ENCODE measurements at places on chromosomes 5 and 9.
A peak's percentile ranks its signal among the peaks of the same experiment; 100 is the strongest.

GRCh38 chr5:131441184-131441583 lies 177.3 kb downstream of the CDC42SE2 start:
- no peak for DNase-seq

DNA sequence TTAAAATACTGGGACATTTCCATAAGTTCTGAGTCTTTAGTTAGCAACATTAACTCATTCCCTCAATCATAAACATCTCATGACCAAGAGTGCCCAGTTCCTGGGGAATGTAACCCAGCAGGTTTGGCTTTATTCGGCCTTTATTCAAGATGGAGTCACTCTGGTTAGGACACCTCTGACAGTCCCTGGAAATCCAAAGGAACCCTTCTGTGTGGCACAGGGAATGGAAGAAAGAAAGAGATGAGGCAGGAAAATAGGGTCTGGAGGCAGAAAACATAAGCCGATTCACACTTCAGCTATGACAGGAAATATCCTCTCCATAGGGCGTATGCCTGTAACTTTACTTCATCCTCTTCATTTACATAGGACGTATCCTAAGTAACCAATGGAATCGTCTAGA lies 53.5 kb downstream of the FXN start:
- DNase-seq: no peak

- no peak for DNase-seq
Measured at GRCh38 chr9:89632736-89633135, 27.9 kb downstream of the GADD45G start.

- DNase-seq: no peak
Measured at GRCh38 chr5:26761446-26761845, 276.9 kb downstream of the CDH9 start.

DNA sequence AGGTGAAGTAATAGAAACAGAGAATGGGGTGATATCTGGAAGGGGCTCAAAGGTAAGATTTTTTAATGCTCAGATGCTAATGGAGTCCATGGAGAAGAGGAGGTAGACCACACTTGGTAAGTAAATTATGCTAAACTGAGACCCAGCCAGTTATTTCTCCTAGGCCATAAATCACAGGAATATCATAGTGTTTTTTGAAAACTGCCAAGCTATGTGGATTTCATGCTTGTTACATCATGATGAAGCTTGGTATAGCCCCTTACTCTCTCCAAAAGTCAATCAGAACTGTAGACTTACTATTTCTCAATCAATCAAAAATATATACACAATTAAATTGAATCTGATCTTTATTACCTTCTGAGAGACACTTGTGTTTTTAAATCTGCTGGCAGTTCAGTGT lies 252.9 kb downstream of the PJA2 start:
- no peak for DNase-seq

DNA sequence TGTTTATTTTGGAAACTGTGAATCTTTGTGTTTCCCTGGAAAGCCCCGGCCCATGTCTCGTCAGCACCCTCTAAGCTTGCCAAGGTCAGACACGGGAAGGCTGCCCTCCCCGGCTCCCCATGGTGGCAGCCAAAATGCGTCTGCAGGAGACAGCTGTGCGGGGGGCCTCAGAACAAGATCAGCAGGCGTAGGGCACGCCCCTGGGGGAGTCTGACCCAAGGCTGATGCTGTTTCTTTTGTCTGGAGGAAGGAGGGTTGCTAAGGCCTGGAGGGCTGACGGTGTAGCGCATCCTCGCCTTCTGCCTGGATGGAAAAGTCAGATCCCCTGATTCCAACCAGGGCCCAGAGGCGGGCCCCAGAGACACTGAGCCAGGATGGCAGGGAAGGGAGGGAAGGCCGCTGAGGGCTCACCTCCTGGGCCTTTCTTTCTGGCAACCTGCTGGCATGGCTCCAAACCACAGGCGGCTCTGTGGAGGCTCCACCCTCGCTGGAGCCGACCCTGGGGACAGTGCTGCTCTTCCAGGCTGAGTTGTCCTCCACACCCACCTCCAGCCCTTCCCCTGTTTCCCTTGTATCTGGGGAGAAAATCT lies 57.2 kb downstream of the OLFM1 start:
- no peak for DNase-seq

DNA sequence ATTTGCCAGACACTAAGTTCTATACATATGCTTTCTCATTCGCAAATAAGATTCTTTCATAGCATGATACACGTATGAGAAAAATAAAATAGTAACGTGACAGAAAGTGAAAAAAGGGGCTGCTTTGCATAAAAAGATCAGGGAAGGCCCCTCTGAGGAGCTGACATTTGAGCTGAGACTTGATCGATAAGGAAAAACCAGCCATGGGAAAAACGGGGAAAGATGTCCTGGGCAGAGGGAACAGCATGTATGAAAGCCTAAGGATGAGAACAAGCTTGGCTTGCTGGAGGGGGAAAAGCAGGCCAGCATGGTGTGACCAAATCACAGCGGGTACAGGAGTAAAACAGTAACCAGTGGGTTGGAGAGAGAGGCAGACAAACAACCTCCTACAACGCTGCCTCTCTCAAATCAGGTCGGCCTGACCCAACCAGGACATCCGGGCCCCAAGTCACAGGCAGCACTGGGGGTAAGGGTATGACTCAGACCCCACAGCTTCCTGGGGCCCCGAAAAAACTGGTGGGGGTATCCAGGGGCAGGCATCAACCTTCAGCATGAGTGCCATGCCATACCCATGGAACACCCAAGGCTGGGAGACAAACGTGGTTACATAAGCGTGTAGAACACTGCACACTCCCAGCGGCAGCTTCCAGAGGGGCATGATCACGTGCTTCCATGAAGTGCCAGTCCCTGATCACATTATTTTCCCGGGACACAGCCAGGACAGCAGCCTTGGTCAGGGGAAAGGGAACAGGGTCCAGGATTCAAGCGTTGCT lies 2.2 kb downstream of the TNIP1 start:
- no peak for DNase-seq

DNA sequence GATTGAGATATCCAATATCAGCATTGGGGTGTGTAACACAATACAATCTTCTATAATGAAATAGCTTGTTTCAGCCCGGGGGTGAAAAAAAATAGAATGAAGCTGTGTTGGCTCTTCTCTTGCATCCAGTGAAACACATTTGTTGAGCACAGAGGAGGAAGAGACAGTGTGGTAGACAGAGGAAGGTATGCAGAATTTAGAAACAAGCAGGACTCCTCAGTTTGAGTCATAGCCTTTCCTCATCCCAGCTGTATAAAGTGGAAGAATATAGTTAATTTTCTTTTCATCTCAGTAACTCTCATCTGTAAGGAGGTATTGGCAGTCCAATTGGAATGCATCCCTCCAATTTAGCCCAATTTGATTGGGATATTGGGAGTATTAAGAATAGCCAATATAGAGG lies 302.2 kb upstream of the VLDLR start:
- peak; percentile 12 for DNase-seq

DNA sequence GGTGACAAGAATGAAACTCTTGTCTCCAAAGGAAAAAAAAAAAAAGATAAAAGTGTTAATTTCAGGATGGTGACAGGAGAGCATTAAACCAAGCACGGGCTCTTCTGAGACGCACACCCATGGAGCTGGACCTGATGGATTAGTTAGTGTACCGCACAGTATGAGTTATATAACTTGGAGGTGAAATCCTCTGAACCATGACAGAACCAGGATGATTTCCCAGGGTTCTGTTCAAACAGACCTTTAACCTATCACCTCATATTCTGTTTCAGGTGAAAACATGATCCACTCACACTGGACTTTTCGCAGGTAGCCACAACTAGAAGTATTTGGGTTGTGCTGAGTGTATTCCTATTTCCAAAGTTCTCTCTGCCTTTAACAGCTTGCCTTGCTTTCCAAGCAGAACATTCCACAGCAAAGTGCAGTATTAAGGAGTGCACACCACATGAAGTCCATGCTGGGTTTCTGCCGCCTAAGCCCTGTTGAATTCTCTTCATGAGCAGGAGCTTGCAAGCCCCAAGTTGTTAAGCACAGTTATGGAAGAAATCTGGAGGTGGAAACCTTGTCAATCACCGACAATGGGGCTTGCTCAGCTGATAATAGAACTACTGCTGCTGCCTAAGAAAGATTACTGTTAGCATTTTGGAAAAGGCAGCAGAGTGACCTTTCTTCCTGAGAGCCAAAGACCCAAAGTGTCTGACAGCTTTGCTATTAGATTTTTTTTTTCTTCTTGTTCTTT lies 461.7 kb downstream of the TLE1 start:
- DNase-seq: no peak

GRCh38 chr5:40502736-40503135 lies 177.0 kb upstream of the PTGER4 start:
- no peak for DNase-seq

GRCh38 chr9:135551031-135551430 lies 5.1 kb downstream of the OBP2A start:
- no peak for DNase-seq

DNA sequence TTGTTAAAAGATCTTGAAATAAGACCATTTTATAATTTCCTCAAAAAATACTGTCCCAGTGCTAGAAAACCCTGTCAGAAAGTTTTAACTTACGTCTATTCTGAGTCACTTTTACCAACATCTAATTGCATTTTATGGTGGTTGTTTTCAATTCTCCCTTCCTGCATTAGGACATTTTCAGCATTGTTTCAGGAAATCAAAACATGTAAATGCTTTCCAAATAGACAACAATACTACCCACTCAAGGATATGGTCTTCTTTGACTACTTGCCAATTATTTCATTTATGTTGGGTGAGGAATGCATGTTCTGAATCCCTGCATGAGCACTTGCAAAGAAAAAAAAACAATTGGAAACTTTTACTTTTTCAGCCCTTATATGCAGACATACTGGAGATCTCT lies 284.6 kb upstream of the PDE4D start:
- DNase-seq: no peak

DNA sequence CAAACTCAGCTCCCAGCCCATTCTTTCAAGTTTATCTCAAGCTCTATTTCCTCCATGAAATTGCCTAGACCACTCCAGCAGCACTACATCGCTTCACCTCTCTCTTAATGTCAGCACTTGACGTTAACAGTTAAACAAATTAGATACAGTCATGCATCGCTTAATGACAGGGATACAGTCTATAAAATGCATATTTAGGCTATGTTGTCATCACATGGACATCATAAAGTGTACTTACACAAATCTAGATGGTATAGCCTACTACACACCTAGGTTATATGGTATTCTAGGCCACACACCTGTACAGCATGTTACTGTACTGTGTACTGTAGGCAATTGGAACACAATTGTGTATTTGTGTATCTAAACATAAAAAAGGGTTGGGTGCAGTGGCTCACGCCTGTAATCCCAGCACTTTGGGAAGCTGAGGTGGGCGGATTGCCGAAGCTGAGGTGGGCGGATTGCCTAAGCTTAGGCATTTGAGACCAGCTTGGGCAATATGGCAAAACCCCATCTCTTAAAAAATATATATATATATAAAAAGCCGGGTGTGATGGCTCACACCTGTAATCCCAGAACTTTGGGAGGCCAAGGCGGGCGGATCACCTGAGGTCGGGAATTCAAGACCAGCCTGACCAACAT lies 13.4 kb upstream of the PCSK5 start:
- no peak for DNase-seq

DNA sequence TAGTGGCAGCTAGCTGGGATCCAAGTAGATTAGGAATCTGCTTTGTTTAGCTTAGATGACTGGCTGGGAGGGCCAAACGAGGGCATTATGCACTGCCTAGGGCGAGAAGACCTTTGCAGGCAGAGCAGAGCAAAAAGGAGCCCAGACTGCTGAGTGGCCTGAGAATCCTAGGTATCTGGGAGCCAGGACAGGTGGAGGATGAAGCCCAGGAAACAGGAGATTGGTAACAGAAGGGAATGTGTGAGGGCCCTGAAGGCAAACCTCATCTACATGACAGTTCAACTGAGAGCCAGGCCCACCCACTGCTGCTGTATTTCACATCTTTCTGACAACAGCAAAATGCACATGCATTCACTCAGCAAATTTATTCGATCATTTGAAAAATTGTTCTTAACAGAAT lies 192.3 kb downstream of the DTWD2 start:
- DNase-seq: no peak

GRCh38 chr5:50717651-50718050 lies 51.2 kb downstream of the PARP8 start:
- no peak for DNase-seq

DNA sequence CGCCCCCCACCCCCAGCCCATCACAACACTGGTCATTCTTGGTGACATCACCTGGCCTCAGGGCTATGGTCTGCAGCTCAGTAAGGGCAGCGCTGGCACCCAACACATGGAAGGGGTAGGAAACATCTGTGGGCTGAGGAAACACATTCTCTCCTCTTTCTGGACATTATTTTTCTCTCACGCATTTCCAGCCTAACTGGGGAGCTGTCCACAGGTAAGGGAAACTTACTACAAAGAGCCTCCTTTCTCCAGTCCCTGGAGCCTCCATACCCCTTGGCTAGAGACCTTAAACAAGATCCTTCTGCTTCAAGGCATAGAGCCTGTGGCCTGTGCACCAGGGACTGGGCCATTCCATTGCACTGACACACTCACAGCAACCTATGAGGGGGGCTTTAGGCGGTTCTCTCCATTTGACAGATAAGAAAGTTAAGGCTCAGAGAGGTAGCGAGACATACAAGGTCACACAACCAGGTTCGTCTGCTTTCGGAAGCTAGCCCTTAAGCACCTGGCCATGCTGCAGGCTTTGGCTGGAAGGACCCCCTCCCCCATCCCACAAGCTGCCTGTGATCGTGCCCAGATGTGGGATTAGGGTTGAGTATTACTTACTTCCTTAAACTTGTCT lies 40.7 kb downstream of the CXXC5 start:
- peak; percentile 21 for DNase-seq

- no peak for DNase-seq
Measured at GRCh38 chr5:22431840-22432239, 421.3 kb downstream of the CDH12 start.
